ENCODE measurements at places on chromosomes 1 and 21.

- DNase-seq = peak; percentile 46
Observed at GRCh38 chr1:246110343-246111219, 396.5 kb downstream of the SMYD3 start.

DNA sequence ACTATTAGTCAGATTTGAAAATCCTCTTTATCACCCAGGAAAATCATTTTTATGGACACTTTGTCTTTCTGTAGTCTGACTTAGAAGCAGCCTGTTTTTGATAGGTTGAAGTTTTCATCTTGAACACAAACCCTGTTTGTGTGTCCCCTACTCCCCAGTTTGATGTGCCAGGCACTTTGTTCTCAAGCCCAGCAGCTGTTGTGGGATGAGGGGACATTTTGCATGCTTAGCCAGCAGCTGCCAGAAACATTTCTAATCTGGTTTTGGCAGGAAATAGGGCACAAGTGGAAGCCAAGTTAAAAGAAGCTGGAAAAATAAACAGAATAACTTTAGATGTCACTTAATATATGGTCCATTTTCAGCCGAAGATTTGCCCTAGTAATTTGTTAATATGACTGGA lies 29.9 kb downstream of the ACTN2 start:
- peak; percentile 36 for DNase-seq

GRCh38 chr21:46119144-46119636 lies 21.3 kb downstream of the COL6A2 start:
- no peak for DNase-seq

- no peak for DNase-seq
Observed at GRCh38 chr21:44844256-44844655, 26.4 kb upstream of the SUMO3 start.

DNA sequence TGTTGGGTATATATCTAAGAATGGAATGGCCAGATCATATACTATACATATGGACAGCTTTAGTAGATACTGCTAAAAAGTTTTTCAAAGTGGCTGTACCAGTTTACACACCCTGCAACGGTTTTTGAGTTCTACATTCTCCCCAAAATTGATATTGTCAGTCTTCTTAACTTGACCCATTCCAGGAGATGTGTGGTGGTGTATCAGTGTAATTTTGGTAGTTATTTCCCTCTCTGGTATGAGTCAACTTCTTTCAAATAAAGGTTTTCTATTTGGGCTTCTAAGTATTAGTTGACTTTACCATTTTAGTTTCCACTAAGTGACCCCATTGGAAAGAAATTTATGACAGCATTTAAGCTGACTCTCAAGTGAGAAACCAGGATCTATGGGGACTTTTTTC lies 29.2 kb downstream of the INKA2 start:
- DNase-seq = no peak

GRCh38 chr1:54848134-54848948 lies 38.7 kb downstream of the DHCR24 start:
- no peak for DNase-seq

DNA sequence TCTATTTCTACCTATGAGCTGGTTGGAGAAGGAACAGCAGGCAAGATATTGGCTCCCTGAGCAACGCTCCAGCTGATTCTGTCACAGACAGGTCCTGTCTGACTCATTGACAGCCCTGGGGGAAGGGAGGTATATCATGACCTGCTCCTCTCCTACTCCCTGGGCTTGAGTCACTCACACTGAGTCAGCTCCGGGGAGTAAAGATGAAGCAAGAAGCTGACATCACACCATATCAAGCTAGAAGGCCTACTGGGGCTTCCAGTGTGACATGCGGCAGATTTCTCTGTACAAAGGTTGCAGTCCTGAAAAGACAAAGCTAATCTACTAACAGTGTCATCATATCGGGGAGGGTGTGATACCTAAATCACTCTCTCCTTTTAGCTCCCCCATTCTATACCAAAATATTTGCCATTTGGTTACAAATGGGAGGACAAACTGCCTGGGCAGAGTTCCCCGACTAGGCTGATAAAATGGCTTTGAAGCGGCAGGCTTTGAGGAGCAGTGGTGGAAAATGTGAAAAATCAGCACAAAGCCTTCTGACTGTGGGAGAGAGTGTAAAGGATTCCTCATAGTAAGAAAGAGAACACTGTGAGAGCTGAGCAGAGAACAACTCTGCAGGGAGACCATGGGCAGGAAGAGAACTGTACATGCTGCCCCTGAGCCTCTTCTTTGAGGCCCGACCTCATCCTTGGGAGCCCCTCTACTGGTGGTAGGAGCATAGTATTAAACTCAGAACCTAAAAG lies 15.5 kb downstream of the PI4KB start:
- DNase-seq = peak; percentile 99

DNA sequence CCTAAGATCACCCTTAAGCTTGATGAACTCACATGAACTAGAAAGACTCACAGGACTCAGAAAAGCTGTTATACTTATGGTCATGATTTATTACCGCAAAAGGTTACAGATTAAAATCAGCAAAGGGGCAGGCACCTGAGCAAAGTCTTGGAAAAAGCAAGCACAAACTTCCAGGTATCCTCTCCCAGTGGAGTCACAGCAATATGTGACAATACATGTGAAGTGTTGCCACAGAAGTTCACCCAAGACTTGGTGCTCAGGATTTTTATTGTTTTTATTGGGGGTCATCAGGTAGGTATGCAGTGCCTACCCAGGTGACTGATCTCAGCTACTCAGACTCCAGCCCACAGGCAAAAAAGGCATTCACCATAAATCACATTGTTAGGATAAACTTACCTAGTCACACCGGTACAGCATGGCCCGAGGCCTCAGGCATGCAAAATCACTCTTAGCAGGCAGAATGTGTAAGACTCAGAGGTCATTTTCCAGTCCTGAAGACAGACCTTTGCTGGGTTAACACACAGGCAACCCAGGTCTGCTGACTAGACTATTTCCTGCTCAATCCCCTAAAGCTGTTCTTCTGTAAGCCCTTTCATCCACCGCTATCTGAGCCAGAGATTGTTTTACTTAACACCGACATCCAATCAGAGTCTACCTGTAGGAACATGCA lies 55.6 kb downstream of the SSX2IP start:
- no peak for DNase-seq

DNA sequence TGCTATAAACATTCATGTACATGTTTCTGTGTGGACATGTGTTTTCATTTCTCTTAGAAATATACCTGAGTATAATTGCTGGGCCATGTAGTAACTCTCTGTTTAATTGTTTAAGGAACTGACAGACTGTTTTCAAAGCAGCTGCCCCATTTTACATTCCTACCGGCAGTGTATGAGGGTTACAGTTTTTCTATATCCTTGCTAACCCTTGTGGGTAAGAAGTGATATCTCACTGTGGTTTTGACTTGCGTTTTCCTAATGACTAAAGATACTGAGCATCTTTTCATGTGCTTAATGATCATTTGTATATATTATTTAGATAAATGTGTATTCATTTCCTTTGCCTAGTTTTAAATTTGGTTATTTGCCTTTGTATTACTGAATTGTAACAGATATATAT lies 81.7 kb downstream of the DNM3 start:
- no peak for DNase-seq

DNA sequence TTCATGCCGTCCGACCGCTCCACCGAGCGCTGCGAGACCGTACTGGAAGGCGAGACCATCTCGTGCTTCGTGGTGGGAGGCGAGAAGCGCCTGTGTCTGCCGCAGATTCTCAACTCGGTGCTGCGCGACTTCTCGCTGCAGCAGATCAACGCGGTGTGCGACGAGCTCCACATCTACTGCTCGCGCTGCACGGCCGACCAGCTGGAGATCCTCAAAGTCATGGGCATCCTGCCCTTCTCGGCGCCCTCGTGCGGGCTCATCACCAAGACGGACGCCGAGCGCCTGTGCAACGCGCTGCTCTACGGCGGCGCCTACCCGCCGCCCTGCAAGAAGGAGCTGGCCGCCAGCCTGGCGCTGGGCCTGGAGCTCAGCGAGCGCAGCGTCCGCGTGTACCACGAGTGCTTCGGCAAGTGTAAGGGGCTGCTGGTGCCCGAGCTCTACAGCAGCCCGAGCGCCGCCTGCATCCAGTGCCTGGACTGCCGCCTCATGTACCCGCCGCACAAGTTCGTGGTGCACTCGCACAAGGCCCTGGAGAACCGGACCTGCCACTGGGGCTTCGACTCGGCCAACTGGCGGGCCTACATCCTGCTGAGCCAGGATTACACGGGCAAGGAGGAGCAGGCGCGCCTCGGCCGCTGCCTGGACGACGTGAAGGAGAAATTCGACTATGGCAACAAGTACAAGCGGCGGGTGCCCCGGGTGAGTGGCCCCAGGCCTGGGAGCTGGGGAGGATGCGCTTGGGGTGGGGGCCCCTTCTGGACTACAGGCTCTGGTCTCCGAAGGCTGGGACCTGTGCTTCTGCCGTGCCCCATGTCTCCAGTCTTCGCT lies 1.1 kb downstream of the SKI start:
- DNase-seq = peak; percentile 82

DNA sequence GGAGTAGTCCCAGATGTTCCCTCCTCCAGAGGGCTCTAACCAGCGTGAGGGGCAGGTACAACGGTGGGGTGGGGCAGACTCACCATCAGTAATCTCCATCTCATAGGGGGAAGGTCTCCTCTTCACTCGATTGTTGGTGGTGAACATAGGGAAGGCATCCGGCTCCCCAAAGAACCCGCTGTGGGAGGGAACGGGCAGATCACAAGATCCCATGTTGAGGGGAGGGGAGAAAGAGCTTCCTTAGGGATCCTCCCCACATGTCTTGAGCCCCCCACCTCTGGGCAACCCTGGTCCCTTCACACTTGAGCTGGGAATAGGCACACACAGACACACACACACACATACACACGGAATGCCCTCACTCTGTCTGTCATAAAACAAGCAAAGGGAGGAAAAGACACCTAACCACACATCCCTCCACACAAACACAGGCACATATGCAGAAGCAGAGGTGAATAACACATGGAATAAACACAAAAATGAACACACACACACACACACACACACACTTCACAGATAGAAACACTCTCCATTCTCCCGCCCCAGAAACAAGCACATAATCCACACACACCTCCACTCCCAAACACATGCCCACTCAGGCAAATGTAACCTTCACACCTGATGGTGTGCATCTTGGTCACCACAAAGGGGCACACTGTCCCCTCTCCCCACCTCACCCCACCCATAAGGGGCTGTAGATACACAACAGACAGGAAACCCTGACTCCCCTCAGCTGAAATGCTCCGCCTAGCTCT lies 7.9 kb downstream of the TAL1 start:
- DNase-seq = no peak

- no peak for DNase-seq
Observed at GRCh38 chr1:118210723-118211110, 25.7 kb upstream of the SPAG17 start.

GRCh38 chr21:45303091-45303615 lies 15.5 kb upstream of the POFUT2 start:
- DNase-seq = no peak

GRCh38 chr21:14711287-14711686 lies 165.2 kb upstream of the SAMSN1 start:
- DNase-seq = peak; percentile 41

GRCh38 chr1:19552291-19553010 lies 67.1 kb upstream of the CAPZB start:
- no peak for DNase-seq

DNA sequence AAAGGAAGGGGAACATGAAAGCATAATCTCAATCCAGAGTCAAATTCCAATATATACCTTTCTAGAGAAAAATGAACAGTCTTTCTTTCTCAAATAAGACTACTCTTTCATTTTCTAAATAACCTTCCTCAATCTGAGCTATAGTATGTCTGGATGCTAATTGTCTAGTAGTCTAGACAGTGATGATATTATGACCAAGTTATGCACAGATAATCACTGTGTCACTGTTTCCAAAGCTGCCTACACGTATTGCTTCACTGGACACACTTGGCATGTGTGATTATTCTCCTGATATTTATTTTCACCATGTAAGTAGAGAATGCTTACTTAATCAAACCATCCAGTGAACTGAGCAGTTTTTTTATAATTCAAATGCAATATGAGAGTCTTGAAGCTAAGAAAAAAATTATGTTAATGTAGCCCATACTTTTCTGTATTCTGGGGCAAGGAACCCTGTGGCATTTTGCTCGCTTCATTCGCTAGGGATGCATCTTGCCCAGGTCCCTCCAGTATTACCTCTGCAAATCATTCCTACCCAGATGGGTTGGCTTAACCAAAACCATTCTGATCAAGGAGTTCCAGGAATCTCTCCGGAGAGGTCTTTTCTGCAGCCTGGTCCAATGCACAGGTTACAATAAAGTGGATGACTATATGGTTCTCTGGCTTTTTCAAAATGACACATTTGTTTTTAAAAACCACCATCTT lies 303.1 kb upstream of the RUNX1 start:
- DNase-seq = peak; percentile 75

- no peak for DNase-seq
Observed at GRCh38 chr1:203089001-203089650, 3.3 kb upstream of the MYOG start.

GRCh38 chr1:1419363-1419812 lies 1.7 kb downstream of the ANKRD65 start:
- DNase-seq = no peak

DNA sequence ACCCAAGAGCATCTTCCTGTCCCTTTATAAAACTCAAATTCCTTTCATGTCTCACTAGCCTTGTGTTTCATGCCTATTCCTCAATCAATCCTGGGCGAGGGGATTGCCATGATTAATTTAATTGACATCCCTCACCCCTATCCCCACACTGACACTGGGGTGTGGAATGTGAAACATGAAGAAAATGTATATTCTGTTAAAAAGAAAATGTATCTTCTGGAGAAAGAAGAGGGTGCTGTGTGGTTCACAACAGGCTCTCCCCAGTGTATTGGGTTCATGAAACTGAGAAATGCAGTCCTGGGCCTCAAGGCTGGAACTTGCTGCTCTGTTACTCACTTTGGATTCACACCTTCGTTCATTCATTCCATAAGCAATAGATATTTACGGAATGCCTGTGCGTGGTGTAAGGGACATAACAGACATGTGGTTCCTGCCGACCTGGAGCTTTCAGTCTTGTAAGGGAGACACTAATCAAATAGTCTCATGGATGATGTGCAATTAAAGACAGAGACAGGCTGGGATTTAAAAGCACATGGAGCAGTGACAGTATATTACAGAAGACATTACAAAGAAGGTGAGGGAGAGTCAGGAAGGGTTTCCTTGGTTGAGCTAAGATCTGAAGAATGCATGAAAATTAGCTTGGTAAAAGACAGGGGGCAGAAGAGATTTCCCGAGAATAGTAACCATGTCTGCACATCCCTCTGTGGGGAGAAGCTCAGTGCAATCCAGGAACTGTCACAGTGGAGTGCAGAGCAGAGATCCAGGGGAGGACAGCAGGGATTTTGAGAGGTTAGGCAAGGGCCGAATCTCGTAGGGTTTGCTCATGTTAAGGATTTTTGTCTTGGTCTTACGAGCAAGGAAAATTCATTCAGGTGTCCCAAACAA lies 32.1 kb downstream of the SERTAD4 start:
- peak; percentile 24 for DNase-seq

Data from fibroblast of pulmonary artery (primary cell).